ENCODE measurements at places on chromosomes 2 and 18.

DNA sequence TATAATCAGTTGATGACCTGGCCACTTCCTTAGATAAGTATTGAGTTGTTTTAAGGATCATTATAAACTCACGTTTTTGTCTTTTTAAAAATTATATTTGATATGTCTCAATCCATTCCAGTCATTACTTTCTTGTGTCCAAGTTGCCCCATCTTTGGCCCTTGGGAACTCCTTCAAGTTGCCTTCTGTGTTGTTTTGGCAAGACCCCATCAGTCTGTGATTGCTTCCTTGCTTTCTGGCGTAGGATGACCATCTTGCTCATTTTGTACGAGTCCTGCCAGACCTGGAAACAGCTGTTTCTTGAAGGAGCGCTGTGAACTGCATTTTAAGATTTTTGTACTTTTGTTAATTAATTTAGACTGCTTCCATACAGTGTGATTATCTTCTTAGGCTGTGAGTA, 68.9 kb upstream of the ITM2C start:
- DNase-seq: no peak

GRCh38 chr2:25347846-25348245, 6.1 kb upstream of the DNMT3A start:
- DNase-seq: no peak

DNA sequence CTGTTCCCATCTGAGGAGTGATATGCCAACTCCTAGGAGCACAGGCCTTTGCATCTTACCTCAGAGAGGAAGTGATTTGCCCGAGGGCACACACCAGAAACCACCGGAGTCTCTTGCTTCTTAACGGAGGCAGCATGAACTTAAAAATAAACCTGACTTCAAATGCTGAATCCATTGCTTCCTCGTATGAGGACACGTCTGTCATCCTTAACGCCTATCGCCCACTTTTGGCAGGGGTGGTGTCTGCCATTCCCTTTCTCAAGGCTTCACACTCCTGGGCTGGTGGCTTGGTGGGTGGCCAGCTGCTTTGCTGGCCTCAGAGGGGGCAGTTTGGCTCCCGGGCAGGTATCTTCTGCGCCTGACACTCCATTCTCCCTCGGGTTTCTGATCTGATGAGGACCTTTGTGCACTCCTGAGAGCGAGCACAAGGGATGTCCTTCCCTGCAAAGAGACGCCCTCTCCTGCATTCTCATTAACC, 1.1 kb upstream of the PREB start:
- no peak for DNase-seq

DNA sequence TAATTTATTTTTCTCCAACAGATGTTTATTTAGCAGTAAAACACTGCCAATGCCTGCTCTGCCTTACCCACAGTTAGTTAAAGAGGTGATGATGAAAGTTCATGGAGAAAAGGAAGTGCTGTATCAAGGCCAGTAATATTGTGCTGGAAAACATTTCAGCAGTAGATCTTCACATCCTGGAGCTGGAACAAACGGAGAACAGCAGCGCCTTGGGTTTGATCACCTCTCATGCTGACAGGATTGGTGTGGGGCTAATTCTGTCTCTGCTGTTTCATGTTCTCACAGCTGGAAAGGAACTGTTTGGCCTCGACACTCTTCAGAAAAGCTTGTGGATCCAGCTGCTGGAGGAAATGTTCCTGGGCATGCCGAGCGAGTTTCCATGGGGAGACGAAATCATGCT, 61.5 kb upstream of the RPE start:
- no peak for DNase-seq

DNA sequence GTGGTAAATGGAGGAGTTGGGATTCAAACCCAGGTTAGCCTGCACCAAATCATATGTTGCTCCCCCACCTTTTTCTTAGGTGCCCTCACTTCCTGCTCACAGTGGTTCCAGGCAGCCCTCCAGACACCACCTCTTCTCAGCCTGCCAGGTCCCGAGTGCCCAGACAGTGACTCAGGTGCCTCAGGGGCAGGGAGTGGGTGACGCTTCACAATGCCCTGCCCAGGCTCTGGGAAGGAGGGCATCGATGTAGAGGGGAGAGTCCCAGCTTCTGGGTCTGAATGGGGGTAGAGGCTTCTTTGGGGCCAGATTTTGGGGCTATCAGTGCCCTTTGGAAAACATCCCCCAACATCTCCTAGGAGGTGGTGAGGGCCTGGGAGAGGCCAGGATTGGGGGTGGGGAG, 5.2 kb upstream of the DNAJB2 start:
- DNase-seq: no peak

GRCh38 chr2:168136392-168136977, 110.9 kb downstream of the STK39 start:
- DNase-seq: peak; percentile 52

- DNase-seq: no peak
Observed at GRCh38 chr2:28991021-28991420, 9.9 kb downstream of the TOGARAM2 start.

DNA sequence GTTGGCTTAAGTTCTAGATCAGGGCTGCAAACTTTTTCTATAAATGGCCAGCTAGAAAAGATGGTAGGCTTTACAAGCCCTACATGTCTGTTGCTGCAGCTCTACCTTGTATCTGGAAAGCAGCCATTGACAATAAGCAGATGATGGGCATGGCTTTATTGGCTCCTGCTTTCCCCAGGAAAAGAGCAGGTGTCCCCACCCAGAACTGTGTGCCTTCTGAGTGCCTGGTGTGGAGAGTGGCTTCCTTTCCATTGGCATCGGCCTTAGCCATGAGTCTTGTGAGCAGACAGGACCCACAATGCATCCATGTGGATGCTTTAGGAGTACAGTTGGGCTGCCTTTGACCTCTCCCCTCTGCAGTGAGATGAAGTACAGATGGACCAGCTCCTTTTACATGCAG, 120.2 kb downstream of the CD8B2 start:
- no peak for DNase-seq

DNA sequence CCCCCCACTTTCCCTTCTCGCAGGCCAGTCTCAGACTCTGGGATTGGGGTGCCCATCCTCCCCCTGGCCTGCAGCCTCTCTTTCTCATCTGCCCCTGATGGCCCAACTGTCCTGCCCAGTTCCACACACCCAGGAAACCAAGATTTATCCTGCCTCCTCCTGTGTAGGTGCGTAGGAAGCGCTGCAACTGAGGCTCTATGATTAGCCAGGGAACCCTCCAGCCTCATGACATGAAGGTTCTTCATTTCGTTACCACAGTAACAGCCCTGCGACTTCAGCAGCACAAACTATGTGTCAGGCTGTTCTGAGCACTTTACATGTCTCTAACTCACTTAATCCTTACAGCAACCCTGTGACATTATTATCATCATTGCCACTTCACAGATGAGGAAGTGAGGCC, 305.9 kb downstream of the CELF4 start:
- no peak for DNase-seq

GRCh38 chr18:76380791-76381405, 114.1 kb downstream of the ZNF516 start:
- DNase-seq: no peak

DNA sequence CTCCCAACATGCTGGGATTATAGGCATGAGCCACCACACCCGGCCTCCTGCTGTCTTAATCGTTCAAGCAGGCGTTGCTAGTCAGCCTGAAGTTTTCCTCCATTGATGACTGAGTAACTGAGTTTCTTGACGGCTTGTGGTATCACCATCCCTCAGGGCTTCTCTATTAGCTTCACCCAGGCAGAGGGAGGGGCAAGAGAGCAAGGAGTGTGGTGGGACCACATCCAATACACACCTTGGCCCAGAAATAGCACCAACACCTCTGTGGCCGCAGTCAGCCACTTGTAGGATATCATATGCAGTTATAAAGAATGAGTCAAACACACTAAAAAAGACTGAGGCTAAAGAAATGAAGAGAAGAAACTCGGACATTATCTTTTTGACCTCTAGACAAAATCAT, 1009.4 kb upstream of the CELF4 start:
- DNase-seq: no peak

DNA sequence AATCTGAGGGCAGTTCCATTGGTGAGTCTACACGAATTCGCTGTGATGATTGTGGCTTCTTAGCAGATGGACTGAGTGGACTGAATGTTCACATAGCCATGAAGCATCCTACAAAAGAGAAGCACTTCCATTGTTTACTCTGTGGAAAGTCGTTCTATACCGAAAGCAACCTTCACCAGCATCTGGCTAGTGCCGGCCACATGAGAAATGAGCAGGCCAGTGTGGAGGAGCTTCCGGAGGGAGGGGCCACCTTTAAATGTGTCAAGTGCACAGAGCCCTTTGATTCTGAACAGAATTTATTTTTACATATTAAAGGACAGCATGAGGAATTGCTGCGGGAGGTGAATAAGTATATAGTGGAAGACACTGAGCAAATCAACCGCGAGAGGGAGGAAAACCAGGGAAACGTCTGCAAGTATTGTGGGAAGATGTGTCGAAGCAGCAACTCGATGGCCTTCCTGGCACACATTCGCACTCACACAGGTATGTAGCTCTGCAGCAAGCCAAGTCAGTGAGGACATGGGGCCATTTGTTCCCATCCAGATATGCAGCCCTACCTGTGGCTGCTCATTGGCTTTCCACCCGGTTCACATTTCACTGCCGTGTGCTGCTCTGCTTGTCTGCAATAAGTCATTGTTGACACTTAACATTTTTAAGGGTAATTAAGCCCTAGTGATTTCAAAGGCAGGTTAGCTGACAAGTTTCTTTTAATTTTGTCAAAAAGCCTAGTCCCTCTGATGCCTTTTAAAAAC, 37.7 kb downstream of the ZNF407 start:
- DNase-seq: no peak

GRCh38 chr18:55475916-55476315, 112.1 kb downstream of the TCF4 start:
- DNase-seq: no peak

DNA sequence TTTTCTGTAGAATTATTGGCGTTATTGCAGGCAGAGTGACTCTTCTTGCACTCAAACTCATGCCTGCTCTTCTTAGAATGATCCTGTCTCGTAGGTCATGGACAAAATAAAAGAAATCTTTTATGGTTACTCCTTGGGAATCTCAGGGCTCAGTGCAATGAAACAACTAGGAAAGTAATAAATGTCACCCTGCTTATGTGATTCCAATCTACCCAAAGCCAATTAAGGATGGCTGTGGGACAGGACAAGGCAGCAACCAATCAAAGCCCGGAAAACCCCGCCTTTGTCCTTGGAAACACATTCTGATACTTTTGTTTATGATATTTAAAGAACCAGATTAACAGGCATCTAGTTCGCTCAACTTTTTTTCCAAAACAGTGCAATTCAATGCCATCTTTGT, 53.0 kb downstream of the GRB14 start:
- DNase-seq: no peak

DNA sequence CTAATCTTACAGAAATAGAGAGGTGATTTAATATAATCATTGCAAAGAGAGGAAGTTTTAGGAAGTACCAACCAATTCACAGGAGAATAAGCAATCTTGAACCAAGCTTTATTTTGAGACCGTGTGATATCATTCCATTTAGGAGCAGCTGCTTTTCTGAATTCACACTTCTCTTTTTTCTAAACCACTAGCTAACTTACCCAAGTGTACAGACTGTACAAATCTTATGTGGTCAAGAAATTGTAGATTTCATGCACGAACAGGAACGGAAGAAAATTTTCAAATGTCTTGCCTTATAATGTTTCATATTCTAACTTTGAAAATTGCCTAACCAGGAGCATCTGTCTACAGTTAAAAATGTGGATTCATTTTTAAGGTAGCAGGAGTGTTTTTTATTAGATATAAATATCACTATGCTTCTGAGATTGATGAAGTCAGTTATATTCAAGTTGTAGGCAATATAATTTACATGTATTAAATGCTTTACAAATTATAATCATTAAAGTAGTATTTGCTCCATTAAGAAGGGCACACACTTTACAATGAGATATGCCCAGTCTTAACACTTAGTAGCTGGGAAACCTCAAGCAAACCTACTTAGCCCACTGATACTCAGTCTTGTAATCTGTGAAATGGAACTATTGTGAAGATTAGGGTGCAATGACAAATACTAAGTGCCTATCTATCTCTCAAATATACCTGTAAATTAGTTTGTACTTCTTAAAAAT, 302.2 kb upstream of the STON1 start:
- DNase-seq: no peak

DNA sequence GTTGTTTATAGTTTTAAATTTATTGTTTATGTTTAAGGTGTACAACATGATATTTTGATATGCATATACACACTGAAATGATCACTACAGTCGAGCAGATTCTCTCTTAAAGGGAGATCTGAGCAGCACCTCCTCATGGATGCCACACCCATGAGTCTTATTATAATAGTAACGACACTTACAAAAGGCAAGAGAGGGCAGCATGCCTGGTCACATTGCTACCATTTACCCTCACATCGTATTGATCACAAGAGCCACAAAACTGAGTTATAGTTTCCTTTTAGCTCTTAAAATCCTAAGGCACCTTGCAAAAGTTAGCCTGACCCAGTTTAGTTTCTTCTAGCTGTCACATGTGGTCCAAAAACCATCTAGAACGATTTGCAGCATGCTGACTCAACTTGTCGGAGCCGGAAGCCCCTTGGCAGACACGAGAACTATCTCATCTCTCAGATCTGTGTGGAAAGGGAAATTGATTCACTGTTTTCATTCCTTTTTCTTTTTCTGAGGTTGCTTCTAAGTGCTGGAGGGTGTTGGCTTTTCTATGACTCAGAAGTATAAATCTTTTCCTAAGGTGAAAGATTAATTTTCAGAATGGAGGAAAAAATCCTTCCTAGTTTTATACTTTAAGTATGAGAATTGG, 85.3 kb downstream of the CDC42EP3 start:
- no peak for DNase-seq

GRCh38 chr18:63180321-63180720, 139.2 kb downstream of the BCL2 start:
- DNase-seq: peak; percentile 20

GRCh38 chr18:58303363-58303762, 259.3 kb downstream of the NEDD4L start:
- no peak for DNase-seq

GRCh38 chr18:13323186-13323585, 104.6 kb downstream of the LDLRAD4 start:
- DNase-seq: no peak

DNA sequence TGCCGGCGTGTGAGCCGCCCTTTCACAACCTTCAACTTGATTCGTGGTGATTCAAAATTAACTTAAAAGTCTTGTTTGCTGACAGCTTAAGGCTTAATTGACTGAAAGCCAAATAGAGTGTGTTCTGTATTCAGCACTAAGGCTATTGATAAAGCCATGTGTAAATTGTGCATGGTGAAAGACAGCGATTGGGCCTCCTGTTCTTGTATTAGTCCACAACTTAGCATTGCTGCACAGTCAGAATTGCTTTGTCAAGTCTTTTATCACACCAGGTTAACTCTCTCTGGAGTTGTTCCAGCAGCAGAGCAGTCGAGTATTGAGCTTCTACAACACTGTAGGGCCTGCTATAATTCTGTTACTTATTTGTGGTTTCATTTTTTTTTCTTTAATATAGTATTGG, 210.1 kb downstream of the WDR7 start:
- DNase-seq: no peak

DNA sequence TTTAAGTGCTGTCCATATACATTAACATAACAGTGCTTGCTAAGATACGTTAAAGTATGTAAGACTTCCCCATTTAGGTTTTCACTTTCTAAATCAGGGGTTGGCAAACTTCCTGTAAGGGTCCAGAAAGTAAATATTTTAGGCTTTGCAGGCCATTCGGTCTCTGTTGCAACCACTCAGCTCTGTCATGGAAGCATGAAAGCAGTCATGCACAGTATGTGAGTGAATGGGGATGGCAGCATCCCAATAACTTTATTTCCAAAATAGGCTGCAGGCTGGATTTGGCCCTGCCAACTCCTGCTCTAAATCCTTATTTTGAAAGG, 128.7 kb downstream of the PLA2R1 start:
- no peak for DNase-seq
